Skeletal muscle cell (primary cell): ENCODE measurements at places on chromosomes 7 and 10.
A peak's percentile ranks its signal among the peaks of the same experiment; 100 is the strongest.

DNA sequence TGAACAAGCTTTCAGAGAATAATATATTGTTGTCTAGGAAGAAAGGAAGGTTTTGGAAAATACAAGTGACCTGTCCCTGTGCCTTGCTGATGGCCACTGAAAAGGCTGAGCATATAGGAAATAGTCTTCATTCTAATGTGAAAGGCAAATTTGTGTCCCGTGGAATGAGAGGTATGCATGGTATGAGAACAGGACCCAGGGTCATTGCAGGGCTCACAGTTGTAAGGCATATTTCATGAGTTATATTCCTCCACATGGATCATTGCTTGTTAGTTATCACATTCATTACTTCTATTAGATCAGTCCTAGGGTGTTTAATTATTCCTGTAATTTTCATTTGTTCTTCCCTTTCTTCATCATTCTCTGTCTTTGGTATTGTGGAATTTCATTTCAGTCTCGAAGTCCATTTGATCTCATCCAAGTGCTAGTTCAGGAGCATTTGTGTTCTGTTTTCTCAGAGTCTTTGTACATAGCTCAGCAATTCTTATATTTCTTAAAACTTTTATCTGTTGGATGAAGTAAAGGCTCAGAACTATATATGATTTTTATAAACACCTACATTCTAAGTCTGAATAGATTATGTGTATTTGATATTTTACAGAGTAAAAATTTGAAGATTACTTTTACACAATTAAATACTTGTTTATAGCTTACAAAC lies 39.4 kb upstream of the ARHGAP21 start:
- DNase-seq, result peak; percentile 4

DNA sequence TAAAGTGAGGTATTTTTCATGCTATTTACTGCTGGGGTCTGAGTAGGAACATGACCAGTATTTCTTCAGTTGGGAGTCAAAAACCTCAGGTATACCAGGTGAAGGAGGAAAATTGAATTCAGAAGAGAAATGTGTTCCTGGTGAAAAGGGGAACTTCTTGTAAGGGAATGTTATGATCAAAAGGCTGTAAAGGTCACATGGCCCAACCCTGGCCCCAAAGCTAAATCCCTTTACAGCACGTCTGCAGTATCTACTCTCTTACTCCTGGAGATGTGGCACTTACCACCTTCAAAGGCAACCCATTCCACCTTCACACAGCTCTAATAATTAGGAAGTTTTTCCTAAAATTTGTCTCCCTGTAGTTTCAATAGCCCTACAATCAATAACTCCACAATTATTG lies 15.2 kb downstream of the PIK3AP1 start:
- no peak for DNase-seq

DNA sequence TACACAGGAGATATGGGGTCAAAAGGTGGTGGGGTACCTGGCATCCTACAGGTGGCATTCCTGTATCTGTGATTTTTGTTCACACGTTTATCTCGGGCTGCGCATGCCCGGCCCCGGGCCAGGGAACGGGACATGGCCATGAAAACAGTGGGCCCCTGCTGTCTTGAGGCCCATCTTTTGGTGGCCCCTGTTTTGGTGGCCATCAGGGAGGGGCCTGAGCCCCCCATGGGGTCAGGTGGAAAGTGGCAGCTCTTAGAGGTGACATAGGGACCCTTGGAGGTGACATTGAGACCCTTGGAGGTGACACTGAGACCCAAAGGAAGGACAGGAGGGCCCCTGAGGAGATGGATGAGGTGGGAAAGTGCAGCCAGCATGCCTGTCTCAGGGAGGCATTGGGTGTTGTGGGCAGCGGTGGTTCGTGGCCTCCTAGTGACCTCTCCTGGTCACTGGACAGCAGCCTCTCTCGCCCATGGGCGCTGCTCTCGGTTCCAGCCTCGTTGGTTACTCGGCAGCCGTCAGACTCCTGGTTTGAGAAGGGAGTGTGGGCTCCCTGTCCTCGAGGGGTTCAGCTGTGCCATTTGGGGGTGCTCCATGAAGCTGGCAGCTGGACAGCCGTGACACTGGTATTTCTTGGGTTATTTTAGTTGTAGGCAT lies 39.9 kb downstream of the INPP5A start:
- no peak for DNase-seq

DNA sequence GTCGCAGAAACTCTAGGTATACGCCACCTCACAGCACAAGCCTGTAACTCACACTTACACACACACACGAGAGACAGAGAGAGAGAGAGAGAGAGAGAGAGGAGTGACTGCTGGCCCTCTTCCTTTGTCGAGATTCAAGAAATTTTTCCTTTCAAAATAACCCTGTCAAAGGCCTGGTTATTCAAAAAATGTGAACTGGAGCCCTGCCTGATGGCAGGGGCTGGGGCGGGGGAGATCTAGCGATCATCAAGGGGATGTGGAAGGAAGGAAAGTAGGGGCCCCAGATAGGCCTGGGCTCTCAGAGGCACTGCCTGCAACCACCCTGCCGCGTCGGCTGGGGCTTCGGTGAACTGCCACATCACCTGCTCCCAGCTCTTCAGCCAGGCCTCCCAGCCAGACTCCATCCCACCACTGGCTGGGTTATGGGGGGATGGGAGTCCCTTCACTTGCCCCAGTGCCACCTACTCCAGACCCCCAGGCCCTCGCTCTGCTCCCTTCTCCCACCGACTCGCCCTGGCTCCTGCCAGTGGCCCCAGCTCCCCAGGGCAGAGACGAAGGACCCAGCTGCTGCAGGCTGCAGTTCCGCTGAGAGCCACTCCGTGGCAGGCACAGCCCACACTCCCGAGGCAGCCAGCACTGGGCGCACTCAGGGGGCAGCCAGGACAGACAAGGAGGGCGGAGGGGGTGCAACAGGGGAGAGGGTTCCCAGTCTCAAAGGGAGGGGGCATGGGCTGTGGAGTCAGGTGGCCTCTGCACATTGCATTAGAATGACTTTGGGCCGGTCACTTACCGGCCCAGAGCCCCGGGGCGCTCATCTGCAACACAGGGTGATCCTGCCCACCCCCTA lies 15.3 kb downstream of the KCNH2 start:
- no peak for DNase-seq

GRCh38 chr10:43846187-43846680 lies 197.6 kb upstream of the ZNF32 start:
- no peak for DNase-seq

DNA sequence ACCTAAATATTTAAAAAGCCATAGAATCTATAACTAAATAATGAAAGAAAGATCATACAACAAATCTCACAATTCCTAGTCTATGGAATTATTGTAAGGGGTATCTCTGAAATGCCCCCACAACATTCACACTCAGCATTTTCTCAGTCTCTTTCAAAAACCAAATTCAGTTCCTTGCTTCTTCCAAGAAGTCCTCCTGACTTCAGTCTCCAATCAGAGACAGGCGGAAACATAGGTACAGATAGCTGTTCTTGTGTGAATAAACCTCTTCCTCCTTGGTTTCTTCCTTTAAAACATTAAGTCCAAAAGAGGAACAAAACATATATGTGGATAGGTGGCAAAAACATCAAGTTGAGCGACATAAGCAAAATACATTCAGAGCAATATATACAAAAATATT lies 13.9 kb upstream of the FBXW4 start:
- DNase-seq, result no peak

GRCh38 chr10:32104181-32104580 lies 48.0 kb upstream of the KIF5B start:
- no peak for DNase-seq

GRCh38 chr10:11723359-11723758 lies 18.8 kb upstream of the ECHDC3 start:
- DNase-seq, result no peak

DNA sequence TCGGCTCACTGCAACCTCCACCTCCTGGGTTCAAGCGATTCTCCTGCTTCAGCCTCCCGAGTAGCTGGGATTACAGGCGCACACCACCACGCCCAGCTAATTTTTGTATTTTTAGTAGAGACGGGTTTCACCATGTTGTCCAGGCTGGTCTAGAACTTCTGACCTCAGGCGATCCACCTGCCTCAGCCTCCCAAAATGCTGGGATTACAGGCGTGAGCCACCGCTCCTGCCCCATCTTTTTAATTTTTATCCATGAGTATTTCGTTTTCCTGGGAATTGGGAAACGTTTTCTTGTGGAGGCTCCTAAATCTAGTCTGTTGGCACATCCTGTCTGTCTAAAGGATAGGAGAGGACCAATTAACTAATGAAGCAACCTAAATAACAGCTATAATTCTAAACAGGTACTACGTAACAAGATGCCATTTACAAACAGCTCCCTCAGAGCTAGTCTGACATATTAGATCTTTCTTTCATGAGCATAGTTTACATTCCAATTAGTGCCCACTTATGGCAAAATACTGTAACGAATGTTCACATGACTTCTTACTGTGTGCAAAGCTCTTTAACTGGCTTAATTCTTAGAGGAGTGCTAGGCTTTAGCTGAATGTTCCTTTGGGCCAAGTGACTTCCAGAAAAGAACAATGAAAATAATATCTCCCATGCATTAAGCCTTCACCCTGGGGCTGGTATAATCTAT lies 151.0 kb upstream of the YAE1 start:
- no peak for DNase-seq

DNA sequence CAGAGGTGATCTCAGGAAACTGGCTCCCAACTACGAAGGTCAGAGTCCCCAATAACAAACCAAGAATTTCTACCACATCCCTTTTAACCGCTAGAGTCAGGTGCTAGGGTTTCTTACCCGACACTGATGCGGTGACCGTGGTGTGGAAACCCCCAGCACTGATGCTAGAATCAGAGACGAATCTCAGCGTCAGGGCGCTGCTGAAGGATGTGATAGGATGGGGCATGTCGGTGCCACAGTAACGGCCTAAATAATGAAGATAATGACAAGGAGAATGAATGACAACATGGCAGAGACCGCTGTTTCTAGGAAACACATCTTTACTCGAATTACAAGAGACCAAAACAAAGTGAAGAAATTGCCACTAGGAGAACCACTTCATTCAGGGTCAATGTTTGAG lies 131.1 kb upstream of the RSU1 start:
- no peak for DNase-seq

DNA sequence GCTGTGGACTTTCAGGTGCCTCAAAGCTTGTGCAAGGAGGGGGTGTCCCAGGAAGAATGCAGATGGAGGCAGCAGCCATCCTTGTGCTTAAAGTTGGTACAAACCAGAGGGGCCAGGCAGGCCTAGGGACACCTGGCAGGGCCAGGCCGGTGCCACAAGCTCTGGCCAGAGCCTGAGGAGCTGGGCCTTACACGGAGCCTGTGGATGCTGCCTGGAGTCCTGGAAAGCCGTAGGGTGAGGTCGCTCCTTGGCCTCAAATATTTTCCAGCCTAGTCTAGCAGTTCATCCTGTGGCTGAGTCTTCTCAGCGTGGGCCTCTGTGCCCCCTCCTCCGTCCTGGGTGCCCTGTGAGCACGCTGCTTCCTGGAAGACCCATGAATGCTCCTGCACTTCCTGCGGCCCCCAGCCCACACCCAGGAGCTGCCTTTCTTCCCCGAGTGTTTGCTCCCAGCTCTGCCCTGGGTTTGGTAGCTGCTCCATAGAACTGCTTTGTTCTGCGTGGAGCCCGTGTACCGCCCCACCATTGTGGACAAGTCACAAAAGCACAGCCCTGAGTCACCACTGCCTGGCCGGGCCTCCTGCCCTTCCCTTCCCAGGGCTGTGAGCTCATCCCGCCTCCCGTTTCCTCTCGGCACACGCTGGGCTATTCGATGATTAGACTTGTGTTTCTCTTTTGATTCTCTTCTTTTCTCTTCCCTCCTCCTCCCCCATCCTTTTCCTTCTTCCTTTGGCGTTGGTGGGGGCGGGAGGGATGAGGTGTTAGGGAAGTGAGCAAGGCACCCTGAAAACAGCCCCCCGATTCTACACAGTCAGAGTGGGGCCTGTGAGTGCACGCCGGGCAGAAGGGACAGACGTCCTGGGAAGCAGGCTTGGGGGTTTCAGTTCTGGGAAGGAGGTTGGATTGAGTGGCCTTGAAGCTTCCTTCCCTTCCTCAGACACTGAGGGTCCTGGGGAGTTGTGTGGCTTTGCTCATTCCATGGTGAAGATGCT lies 73.2 kb upstream of the SHH start:
- peak; percentile 58 for DNase-seq

GRCh38 chr10:21099291-21100062 lies 202.4 kb upstream of the NEBL start:
- no peak for DNase-seq

DNA sequence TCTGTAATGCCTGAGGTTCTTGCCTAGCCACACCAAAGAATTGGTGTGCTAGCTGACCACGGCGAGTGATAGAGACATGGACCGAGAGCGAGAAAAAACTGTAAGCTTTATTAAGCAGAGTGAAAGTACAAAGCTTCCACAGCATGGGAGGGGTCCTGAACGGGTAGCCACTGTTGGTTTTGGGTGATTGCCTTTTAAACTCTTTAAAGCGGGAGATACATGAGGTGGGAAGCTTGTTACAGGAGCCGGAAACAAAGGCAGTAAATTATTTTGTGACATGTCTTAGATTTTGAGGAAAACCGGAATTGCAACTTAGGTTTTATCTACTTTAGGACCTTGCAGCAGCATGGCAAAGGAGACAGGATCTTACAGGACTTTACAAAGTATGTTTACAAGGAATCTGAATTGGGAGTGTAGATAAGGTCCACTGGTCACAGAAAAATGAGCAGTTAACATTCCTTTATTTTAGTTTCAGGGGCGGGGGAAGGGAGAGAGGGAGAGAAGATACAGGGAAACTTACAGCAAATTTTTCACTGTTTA lies 252.7 kb upstream of the MBL2 start:
- no peak for DNase-seq

DNA sequence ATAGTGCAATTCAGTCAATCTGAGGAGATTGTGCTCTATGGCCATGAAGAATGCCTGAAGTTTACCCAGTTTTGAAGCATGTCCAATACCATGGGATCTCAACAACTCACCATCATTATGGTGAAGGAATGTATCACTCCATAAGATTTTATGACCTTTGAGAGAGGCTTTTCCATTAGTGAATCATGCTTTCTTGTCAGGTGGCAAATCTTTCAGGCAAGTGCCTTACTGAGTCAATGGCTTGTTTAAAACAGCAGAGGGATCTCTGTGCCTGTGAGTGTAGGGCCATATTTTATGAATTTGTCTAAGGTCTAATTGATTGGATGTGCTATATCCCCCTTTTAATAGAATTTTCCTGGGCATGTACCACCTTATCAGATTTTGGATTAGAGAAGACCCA lies 131.5 kb downstream of the CCDC7 start:
- no peak for DNase-seq

GRCh38 chr10:35425595-35425994 lies 89.3 kb downstream of the CCNY start:
- DNase-seq, result no peak

- DNase-seq, result no peak
Observed at GRCh38 chr7:77330169-77330882, 85.8 kb downstream of the GSAP start.

GRCh38 chr10:116026315-116026714 lies 246.7 kb downstream of the GFRA1 start:
- no peak for DNase-seq

GRCh38 chr10:133219782-133220181 lies 10.2 kb upstream of the UTF1 start:
- no peak for DNase-seq

DNA sequence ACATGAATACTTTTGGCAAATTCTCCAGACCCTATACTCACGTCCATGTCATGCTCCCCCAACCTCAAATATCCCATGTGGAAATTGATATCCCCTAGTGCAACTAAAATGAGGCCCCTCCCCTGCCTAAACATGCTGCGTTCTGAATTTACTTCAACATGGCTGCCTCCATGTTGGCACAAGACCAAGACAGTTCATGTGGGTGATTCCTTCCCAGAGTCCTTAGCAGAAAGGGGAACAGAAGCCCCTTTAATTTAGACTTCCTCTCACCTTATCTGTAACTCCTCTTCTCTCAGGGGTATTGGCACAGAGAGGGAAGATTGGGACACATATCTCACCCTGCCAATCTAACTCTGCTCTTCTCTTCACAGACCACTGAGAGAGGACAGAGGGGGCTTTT lies 24.5 kb upstream of the SLC26A3 start:
- DNase-seq, result no peak
